B cell (primary cell): ENCODE measurements at places on chromosomes 7 and 10.
A peak's percentile ranks its signal among the peaks of the same experiment; 100 is the strongest.

GRCh38 chr10:21196822-21197395 is 299.8 kb upstream of the NEBL start:
- no peak for DNase-seq

GRCh38 chr10:114492351-114493037 is 88.2 kb upstream of the AFAP1L2 start:
- DNase-seq = peak; percentile 19

DNA sequence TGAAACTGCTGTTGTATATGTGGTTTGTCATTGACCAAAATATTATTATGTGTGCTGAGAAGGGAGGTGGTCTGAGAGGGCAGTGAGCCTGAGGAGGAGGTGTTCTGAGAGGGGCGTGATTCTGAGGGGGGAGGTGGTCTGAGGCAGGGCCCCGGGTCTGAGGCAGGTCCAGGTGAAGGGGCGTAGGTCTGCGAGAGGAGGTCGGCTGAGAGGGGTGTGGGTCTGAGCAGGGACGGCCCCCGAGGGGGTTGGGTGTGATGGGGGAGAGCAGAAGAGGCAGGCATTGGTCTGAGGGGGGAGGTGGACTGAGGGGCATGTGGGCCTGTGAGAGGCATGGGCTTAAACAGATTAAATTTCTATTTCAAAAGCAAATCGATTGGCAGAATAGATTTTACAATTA is 32.4 kb downstream of the AKR1C4 start:
- DNase-seq = no peak

DNA sequence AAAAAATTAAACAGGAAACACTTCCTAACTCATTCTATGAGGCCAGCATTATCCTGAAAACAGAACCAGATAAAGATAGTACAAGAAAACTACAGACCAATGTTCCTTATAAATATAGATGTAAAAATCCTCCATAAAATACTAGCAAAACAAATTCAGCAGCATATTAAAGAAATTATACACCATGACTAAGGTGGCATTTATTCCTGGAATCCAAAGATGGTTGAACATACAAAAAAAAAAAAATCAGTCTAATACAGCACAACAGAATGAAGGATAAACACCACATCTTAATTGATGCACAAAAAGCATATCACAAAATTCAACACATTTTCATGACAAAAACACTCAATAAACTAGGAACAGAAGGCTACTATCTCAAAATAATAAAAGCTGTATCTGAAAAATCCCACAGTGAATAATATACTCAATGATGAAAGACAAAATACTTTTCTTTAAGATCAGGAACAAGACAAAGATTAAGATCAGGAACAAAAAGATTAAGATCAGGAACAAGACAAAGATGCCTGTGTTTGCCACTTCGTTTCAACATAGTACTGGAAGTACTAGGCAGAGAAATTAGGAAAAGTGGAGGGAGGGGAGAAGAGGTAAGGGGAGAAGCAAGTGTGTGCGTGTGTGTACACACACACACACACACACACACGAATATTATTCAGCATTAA is 95.6 kb downstream of the SNX13 start:
- no peak for DNase-seq

DNA sequence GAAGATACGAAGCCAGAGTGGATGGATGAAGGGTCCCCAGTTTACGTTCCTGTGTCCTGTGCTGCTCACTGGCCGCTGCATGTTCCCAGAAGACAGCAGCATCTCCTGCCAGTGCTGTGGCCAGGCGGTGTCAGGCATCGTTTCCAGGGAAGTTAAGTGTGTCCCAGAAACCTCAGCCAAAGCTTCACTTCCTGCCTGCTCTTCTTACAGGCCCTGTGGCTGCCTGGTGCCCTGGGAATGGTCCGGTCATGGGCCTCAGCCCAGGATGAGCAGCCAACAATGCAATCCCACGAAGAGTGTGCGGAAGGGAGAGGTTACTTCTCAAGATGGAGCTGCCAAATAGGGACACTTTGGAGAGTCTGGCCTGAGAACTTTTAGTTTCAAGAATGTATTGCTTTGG is 99.7 kb upstream of the TARP start:
- no peak for DNase-seq

DNA sequence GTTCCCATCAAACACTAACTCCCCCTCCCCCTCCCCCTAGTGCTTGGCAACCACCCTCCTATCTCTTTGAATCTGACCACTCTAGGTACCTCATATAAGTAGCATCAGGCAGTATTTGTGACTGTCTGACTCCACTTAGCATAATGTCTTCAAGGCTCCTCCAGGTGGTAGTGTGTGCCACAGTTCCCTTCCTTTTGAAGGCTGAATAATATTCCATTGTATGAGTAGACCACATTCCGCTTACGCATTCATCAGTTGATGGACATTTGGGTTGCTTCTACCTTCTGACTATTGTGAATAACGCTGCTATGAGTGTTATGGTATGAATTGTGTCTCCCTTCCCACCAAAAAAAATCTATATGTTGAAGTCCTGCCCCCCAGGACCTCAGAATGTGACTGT is 89.6 kb downstream of the PRKAG2 start:
- DNase-seq = no peak

GRCh38 chr7:140214075-140214684 is 37.4 kb upstream of the KDM7A start:
- peak; percentile 45 for DNase-seq

GRCh38 chr10:11849277-11849676 is 26.1 kb downstream of the PROSER2 start:
- no peak for DNase-seq

- no peak for DNase-seq
These were observed 2.3 kb upstream of the CLDN15 start for GRCh38 chr7:101239951-101240220.

GRCh38 chr10:12489806-12490205 is 140.5 kb downstream of the CAMK1D start:
- DNase-seq = no peak

GRCh38 chr7:15330943-15331342 is 230.9 kb downstream of the AGMO start:
- no peak for DNase-seq

- no peak for DNase-seq
These were observed 83.3 kb upstream of the MKLN1 start for GRCh38 chr7:131244259-131244852.

- DNase-seq = no peak
These were observed 162.0 kb upstream of the MGMT start for GRCh38 chr10:129305046-129305445.

DNA sequence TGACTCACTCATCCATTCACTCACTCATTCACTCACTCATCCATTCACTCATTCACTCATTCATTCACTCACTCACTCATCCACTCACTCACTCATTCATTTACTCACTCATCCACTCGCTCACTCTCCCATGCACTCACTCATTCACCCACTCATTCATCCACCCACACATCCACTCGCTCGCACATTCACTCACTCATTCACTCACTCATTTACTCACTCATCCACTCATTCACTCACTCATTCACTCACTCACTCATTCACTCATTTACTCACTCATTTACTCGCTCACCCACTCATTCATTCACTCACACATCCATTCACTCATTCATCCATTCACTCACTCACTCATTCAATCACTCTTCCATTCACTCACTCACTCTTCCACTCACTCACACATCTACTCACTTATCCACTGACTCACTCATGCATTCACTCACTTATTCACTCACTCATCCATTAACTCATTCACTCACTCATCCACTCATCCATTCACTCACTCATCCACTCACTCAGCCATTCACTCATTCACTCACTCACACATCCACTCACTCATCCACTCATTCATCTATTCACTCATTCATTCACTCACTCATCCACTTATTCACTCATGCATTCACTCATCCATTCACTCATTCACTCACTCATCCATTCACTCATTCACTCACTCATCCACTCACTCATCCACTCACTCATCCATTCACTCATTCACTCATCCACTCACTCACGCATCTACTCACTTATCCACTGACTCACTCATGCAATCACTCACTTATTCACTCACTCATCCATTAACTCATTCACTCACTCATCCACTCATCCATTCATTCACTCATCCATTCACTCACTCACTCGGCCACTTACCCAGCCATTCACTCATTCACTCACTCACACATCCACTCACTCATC is 74.0 kb downstream of the CARD11 start:
- DNase-seq = no peak

GRCh38 chr7:76368190-76368589 is 9.4 kb upstream of the YWHAG start:
- no peak for DNase-seq

- peak; percentile 39 for DNase-seq
These were observed at the start of gene BEND7 for GRCh38 chr10:13528875-13529713. TSS of gene BEND7 (minus strand) at chr10:13529014. CDS start at chr10:13528533, 481 bp downstream.

DNA sequence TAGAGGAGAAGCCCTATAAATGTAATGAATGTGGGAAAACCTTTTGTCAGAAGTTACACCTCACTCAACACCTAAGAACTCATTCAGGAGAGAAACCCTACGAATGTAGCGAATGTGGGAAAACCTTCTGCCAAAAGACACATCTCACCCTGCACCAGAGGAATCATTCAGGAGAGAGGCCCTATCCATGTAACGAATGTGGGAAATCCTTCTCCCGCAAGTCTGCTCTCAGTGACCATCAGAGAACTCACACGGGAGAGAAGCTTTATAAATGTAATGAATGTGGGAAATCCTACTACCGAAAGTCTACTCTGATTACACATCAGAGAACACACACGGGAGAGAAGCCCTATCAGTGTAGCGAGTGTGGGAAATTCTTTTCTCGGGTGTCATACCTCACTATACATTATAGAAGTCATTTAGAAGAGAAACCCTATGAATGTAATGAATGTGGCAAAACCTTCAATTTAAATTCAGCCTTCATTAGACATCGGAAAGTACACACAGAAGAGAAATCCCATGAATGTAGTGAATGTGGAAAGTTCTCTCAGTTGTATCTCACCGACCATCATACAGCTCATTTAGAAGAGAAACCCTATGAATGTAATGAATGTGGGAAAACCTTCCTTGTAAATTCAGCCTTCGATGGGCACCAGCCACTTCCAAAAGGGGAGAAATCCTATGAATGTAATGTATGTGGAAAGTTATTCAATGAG is 18.9 kb downstream of the RBAK start:
- DNase-seq = no peak

DNA sequence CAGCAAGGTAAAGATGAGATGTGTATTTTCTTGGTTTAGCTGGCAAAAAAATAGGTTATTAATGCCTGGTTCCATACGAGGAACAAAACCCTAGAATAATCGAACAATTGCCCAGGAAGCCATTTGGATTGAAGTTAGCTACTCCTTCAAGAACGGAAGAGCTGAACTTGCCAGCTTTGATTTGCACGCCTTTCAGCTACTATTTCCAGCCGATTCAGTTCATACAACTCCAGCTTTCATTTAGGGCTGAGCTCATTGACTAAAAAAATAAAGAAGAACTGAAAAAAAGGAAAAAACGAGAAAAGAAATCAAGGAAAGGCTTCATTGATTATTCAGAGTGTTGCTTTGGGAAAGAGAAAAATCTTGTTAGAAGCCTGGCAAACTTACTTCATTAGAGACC is 60.4 kb downstream of the PTN start:
- DNase-seq = no peak
